ENCODE measurements at places on chromosomes 6 and 20.
A peak's percentile ranks its signal among the peaks of the same experiment; 100 is the strongest.

- no peak for DNase-seq
These were observed 4.6 kb upstream of the NAA20 start for GRCh38 chr20:20012541-20012940.

DNA sequence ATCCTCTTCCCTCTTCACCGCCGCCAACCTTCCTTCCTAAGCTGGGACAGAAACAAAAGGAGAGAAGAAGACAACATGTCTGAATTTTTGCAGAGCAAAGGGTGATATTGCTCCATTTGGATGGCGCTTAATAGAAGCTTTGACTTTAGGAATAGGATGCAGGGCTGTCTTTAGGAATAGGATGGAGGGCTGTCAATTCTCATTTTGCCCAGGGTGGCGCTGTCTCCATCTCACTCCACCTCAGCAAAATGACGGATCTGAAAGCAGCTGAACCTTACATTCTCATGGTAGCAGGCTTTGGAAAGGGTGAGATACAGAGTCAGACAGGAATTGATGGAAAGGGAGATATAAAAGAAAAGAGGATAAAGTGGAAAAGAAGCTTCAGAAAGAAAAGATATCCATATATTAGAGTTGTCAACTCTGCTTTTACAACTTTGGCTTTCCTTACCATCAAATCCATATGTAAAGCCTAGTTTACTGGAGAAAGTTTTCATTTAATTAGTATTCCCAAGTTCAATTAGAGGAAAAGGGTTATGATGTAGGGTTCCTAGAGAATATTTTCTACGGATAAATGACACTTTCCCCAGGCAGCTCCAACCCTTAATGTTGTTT is 2.4 kb downstream of the MTCL3 start:
- DNase-seq = no peak

GRCh38 chr6:23663652-23664051 is 462.4 kb upstream of the NRSN1 start:
- no peak for DNase-seq

- no peak for DNase-seq
These were observed 83.0 kb downstream of the SCAF8 start for GRCh38 chr6:154815938-154816820.

GRCh38 chr6:90212274-90212673 is 84.4 kb downstream of the BACH2 start:
- no peak for DNase-seq

DNA sequence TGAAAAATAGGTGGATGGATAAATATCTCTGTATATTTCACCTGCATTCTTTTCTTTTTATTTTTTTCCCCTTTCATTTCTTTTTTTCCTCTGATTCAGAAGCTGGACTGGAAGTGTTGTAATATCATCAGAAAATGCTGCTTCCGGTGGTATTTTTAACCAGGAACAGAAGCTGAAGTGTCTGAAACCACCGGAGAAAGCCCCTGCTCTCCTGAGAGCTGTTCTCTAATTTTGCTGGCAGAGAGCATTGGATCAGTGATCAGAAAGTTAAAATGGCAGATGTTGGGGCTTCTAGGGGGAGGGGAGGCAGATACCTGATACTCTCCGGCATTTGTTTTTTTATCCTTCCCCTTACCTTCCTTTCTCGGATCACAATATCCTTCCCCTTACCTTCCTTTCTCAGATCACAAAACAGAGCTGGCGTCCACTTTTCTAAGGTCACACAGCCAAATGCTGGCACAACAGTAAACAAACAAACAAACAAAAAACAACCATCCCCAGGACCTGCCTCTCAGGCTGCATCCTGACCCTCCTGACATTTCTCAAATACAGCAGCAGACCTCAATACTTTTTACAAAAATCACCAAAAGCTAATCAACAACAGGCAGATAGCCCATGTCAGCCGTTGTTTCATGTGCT is 143.2 kb upstream of the ZNF217 start:
- no peak for DNase-seq

- no peak for DNase-seq
These were observed 56.6 kb downstream of the PCMT1 start for GRCh38 chr6:149806127-149806526.

GRCh38 chr6:165689699-165690098 is 26.7 kb upstream of the PDE10A start:
- no peak for DNase-seq

GRCh38 chr6:90411292-90411781 is 114.7 kb upstream of the BACH2 start:
- peak; percentile 55 for DNase-seq

DNA sequence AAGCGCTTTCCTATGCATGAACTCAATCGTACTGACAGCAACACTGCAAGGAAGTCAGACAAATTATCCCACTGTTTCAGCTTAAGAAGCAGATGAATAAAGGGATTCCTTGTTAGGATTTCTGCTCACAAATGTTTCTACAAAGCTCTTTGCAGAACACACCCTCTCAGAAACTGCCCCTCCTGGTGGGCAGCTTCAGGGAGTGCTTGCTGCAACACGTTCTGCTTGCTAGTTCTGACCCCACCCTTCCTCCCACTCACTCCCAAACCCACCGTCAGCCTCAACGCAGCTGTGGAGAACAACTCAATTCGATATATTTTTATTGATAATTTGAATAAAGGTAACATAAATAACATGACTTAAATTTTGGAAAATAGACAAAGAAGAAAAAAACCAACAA is 250.8 kb upstream of the PRDM1 start:
- no peak for DNase-seq

DNA sequence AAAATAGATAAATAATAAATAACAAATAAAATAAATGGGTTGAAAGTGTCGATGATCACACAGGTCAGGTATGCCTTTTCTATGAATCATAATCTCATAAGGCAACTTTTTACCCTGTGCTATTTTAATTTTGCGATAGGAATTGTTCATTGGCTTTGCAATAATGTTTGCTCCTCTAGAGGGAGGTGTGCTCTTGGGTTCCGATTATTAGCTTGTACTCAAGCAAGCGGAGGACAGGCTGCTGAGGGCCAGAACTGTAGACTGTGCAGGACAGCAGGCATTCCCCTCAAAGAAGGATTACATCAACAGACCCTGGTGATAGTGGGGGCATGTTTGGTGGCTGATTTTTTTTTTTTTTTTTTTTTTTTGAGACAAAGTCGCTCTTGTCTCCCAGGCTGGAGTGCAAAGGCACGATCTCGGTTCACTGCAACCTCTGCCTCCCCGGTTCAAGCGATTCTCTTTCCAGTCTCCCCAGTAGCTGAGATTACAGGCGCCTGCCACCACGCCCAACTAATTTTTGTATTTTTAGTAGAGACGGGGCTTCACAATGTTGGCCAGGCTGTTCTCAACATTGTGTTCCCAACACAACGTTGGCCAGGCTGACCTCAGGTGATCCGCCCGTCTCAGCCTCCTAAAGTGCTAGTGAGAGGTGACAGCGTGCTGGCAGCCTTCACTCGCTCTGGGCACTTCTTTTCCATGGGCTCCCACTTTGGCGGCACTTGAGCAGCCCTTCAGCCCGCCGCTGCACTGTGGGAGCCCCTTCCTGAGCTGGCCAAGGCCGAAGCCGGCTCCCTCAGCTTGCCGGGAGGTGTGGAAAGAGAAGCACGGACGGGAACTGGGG is 35.6 kb downstream of the RIOK1 start:
- no peak for DNase-seq

DNA sequence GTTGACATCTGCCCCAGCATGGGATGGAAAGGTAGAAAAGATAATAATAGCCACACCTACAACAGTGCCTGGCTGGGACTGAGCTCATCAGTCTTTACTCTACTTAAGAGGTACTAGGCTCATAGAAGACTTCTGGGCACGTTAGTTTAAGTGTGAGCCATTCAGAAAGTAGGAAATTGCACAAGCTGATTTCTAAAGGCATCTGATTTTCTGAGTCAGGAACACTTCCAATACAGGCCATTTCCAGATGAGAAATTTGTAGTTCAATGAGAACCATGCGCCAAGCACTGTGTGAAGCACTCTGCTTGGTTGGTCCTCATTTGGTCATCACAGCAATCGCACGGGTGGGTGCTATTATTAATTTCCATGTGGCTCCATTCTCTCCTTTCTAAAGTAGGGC is 42.3 kb downstream of the MOCS1 start:
- no peak for DNase-seq

DNA sequence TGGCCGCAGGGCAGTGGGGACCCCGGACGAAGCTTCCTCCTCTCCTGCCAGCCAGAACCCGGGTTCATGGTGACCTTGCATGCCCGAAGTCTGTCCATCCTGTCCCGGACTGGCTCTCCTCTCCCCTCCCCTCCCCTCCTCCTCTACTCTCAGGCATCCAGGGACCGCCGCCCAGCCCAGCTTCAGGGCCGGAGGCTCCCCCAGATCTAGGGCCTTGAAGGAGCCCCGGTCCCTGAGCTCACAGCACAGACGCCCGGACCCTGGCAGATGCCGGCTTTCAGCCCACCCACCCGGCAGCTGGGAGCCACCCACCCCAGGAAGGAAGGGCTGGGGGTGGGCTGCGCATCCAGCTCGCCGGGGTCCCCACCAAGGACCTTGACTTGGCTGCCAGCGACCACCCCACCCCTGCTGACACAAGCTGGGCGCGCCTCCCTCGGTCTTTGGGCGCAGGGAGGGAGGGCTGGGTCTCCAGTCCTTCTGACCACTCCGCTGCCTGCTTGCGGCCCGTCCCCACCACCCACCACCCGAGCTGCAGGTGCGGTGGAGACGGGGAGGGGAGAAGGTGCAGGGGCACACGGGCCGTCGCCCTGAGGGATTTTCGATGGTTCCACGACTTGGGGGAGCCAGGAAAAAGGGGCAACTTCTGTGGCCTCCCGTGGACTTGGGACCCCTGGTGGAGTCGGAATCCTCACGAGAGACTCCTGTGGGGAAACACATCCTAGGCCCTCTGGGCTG is 5.8 kb upstream of the ABHD16B start:
- no peak for DNase-seq

- DNase-seq = no peak
These were observed 62.5 kb upstream of the TIAM2 start for GRCh38 chr6:154932515-154933027.

DNA sequence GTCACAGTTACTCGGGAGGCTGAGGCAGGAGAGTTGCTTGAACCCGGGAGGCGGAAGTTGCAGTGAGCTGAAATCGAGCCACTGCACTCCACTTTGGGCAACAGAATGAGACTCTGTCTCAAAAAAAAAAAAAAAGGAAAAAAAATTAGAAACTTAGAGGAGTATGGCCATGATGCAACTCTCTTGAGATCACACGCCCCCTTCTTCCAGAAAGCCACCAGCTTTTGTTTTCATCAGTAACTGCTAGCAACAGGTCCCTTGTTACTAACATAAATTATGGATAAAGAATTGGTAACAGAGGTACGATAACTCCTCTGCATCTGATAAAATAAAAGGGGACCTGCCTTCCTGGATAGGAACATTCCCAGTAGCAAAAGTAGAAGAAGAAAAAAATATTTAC is 308.2 kb downstream of the CD83 start:
- DNase-seq = no peak

GRCh38 chr6:21767891-21768648 is 174.5 kb downstream of the SOX4 start:
- no peak for DNase-seq

DNA sequence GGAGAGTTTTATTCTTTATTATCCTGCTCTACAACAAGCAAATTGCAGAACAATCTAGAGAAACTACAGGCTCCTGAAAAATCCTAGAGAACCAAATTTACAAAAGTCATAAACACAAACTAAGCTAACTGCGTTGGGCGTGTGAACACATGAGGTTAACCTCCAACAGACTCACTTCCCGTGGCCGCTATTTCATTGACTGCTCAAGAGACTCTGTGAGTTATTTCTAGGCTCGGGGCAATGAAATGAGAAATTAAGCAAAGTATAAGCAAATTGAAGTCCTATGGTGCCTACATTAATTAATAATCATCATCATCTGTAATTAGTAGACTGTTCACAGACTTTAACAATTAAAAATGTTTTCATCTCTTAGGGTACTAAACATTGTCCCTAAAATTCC is 100.0 kb downstream of the MBOAT1 start:
- no peak for DNase-seq

- DNase-seq = peak; percentile 48
These were observed at the start of gene AKAP7 for GRCh38 chr6:131135244-131136020. Gene AKAP7 (plus strand): TSS chr6:131135467. CDS start chr6:131135764, 297 bp downstream.

DNA sequence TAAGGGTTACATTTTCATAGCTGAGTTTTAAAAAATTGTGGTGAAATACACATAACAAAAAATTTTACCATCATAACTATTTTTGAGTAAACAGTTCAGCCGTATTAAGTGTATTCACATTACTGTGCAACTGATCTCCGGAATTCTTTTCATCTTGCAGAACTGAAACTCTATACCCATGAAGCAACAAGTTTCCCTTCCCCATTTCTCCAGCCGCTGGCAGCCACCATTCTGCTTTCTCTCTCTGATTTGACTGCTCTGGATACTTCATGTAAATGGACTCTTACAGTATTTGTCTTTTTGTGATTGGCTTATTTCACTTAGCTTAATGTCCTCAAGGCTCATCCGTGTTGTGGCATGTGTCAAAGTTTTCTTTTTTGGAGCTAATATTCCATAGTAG is 341.6 kb downstream of the QKI start:
- DNase-seq = no peak

DNA sequence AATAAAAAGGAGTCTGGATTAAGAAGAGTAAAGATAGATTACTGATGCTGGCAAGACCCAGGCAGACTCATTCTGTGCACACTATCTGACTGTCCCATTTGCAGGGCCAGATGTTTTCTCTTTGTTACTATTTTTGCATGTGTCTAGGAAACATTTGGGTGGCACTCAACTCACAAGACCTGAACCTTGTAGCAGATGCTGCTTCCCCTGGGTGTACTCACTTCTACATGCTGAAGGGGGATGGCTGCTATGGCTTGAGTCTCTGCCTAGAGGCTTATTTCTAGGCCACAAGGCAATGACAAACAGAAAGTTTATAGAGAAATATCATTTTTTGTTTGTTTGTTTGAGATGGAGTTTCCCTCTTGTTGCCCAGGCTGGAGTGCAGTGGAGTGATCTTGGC is 351.4 kb downstream of the FOXA2 start:
- DNase-seq = no peak

DNA sequence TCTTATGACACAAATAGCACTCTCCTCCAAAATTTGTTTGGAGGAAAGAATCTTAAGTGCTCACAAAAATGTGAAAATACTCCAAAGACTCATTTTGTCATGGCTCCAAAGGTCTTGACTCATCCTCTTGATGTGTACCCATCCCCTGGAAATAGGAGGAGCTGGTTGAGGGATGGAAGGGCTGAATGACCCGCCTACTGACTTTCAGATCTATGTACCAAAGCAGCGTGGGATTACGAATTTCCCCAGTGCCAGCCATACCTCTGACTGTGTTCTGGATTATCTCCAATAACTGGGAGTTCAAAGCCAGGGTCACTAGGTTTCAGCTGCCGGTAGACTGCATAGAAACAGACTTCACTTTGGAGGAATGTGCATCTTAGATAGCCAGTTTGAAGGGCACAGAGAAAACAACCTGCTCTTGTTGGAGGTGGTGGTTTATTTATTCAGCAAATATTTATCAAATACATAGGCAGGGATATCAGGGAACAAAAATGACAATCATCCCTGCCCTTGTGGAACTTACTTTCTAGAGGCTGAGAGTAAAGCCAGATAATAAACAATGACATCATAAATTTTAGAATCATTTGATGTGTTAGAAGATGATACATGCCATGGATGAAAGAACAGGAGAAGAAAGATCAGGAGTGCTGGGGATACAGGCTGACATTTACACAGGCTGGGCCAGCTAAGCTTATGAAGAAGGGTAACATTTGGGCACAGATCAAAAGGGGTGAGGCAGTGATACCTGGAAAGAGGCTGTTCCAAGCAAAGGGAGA is 246.6 kb downstream of the TBXT start:
- no peak for DNase-seq

- DNase-seq = no peak
These were observed 38.8 kb downstream of the WASF1 start for GRCh38 chr6:110140650-110141049.

- DNase-seq = no peak
These were observed 182.3 kb upstream of the RAB32 start for GRCh38 chr6:146361128-146361924.

All from activated T-cell treated with anti-CD3 and anti-CD28 coated beads for 24 hours (primary cell).